Activated T-cell treated with anti-CD3 and anti-CD28 coated beads for 48 hours (primary cell): ENCODE measurements at places on chromosomes 16 and 17.

DNA sequence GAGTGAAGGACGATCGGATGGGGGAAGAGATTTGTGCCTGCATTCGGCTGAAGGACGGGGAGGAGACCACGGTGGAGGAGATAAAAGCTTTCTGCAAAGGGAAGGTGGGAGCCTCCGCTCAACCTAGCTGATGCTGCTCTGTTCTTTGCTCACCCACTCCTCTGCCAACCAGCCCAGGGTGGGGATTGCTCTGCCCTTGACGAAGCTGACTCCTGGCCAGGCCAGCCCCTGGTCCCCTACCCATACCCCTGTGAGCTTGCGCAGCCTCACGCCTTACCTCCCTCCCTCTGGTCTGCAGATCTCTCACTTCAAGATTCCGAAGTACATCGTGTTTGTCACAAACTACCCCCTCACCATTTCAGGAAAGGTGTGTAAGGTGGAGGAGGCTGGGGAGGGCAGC, 4.8 kb upstream of the RSAD1 start:
- no peak for DNase-seq

DNA sequence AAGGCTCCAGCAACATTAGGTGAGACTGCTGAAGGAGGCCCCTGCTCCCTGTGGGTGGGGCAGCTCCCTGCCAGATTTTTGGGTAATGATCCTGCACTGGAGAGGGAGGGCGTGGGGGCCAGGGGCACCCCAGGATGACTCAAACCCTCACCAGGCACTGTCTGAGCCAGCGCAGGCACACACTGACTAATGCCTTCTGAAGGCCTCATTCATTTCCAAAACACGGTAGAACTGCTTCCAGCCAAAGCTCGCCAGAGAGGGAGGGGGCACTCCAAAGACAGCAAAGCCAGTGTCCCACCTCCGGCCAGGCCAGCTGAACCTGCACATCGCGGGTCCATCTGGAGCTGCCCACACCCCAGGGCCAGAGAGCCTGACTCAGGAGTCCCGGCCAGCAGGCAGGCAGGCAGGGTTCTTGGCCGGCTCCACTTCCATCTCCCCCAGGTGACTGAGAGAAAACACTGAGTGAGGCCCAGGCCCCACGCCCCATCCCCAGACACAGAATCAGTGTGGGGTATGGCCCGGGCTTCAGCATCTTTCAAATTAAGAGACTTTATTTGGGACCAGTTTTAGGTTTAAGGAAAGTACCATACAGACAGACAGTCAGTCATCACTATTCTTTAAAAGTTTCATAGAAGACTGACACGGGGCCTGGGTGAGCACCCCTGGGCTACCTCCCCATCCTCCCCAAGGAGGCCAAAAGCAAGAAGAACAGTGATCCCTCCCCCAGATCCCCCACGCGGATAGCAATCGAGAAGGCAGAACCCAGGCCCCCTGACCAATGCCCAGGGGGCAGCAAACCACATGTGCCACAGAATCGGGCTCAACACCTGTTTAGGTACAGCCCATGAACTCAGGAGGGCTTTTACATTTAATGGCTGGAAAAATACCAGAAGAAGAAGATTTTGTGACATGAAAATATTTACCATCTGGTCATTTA, 2.3 kb downstream of the PIEZO1 start:
- peak; percentile 82 for DNase-seq

DNA sequence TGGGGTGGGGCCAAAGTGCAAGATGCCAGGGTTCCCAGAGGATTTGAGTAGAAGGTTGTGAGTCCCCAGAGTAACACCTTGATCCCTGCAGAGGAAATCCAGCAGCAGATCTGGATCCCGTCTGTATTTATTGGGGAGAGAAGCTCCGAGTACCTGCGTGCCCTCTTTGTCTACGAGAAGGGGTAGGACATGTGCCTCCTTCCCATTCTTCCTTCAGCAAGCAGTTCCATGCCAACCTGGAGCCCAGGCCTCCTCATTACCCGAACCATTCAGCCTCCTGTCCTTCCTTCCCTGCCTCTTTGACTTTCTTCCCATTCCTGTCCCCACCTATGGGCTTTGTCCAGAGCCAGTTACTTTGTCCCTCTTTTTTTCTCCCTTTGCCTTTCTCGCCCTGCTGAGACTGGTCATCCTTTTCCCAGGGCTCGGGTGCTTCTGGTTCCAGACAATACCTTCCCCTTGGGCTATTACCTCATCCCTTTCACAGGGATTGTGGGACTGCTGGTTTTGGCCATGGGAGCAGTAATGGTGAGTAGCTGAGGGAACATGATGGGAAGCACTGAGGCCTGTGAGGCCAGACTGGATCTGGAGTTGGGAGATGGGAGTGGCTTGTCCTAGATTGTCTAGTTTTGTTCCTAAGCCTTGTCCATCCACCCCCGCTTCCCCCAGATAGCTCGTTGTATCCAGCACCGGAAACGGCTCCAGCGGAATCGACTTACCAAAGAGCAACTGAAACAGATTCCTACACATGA, 2.9 kb downstream of the RNF167 start:
- DNase-seq, result no peak

GRCh38 chr16:89050868-89051311, 42.8 kb upstream of the ACSF3 start:
- no peak for DNase-seq

- DNase-seq, result no peak
Observed at GRCh38 chr16:73066927-73067670, 19.2 kb upstream of the ZFHX3 start.

- DNase-seq, result no peak
Observed at GRCh38 chr17:35891269-35891668, 11.1 kb upstream of the CCL5 start.

DNA sequence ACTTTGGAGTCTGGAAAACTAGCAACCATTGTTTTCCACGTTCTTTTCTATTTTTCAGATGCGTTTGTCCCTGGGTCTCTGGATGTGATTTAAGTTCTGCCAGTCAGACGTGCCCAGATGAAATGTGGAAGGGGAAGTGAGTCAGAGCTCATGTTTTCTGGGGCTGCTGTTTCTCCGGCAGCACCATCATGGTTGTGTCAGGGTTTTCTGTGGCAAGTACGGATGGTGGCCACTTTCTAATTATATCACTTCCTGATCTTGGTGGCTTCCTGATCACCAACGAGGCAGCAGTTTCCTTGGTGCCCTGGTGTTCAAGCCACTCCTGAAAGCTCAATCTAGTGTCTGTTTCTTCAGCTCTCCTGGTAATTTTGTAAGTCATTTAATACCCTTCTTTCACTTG, 31.4 kb upstream of the PMFBP1 start:
- peak; percentile 8 for DNase-seq

DNA sequence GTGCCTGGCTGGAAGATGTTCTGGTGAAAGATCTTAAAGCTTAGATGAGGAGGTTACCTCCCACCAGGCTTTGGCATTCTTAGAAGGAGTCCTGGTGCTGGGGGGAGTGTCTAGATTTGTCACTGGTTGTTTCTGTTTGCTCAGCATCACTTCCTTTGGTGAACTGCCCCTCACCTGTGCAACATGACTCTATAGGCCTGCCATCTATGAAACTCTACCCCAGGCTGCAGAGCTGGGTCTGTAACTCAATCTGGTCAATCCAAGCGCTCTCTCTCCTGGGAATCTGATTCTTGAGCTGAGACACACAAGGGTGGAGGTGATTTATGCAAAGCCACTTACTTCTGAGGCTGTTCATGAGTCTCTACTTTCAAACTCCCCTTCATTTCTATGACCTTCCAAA, 399.4 kb downstream of the NPIPA7 start:
- no peak for DNase-seq

DNA sequence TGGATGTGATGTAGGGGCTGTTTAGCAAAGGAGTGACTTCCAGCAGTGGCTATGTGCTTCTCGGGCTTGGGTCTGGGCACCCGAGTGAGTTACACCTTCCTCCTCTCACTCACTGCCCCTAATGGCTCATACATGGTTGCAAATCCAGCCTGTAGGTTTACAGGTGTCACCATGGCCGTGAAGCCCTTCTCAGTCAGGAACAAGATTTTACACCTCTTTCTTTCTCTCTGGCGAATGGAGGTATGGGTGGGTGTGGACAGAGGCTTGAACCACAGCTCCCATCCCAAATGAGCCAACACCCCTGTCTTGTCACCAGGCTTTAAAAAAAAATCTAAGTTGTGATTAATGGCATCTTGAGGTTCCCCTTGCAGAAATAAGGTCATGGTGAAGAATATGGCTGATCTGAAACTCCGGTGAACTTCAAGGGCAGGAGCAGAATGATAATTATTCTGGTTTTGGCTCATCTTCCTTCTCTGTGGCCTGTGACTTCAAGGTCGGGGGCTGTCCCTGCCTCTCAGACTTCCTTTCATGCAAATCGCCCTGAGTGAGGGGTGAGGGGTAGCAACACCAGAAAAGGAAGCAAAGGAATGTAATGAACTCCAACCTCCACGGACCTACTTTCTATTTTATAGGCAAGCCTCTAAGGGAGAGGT, 331.2 kb downstream of the MAF start:
- DNase-seq, result peak; percentile 66

- no peak for DNase-seq
Observed at GRCh38 chr17:77974396-77974795, 15.9 kb downstream of the TNRC6C start.

DNA sequence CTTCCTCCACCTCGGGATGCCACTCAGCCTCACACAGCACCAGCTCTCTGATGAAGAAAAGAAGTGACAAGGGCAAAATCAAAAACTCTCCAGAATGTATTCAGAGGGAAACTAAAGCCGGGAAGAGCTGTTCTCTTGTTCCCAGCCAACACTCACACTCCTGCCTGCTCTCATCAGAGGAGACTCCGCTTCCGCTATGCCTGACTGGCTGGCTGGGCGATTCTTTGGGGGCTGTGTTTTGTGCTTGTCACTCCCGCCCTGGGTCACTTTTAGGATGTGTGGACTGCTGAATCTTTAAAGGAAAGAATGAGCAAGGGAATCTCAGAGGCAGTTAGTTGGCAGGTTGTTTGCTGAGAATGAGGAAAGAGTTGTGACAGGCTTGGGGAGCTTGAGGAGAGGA, 54.6 kb upstream of the TBX2 start:
- no peak for DNase-seq

GRCh38 chr16:30922420-30922959, 882 bp upstream of the FBXL19 start:
- DNase-seq, result peak; percentile 98

DNA sequence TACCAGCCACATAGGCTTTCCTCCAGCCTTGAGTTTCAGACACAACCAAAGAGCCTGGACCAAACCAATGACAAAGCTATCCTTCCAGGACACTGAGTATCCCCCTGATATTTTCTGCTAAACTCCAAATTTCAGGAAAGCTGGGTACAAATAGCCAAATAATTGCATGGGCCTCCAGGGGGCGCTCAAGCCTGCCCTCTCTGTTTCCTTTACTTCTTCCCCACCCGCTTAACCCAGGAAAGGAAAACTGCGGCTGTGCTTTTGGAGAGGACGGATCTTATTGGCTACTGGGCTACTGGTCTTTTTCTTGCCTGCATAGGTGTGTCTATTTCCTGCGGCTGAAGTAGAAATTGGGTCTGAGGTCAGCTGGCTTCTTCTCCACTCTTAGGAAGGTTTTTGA, 30.1 kb downstream of the GNGT2 start:
- peak; percentile 53 for DNase-seq

- DNase-seq, result no peak
Observed at GRCh38 chr17:31696184-31696602, 162.9 kb downstream of the COPRS start.

GRCh38 chr16:27483624-27484023, 66.1 kb downstream of the GTF3C1 start:
- DNase-seq, result no peak

- DNase-seq, result no peak
Observed at GRCh38 chr16:85918436-85918835, 19.5 kb downstream of the IRF8 start.

- DNase-seq, result no peak
Observed at GRCh38 chr16:6057821-6058220, 960.2 kb upstream of the EEF2KMT start.

GRCh38 chr17:31608659-31609254, 217.3 kb downstream of the RAB11FIP4 start:
- DNase-seq, result no peak

GRCh38 chr16:74743668-74744299, 30.8 kb downstream of the FA2H start:
- no peak for DNase-seq

DNA sequence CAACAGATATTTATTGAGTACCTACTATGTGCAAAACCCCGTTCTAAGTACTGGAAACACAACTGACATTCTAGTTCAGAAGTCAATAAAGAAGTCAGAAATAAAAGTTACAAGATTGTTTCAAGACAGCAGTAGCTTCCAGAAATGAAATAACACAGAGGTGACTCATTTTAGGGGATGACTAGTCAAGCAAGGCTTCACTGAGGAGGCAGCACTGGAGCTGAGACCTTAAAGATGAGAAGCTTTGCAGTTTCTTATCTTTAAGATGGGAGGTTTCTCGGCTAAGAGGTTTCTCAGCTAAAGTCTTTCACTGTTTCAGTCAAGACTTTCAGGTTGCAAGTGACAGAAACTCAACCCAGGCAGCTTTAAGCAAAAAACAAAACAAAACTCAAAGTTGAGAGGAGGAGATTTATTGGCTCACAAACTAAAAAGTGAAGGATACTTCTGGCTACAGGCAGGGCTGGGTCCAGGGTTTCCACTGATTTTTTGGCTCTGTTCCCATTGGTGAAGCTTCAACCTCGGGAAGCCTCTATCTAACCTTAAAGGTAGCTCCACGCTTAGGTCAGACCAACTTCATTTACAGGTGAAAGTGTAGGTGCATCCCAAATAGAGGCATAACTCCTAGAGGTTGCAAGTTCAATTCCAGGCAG, 7.4 kb upstream of the MMP2 start:
- DNase-seq, result peak; percentile 12

- no peak for DNase-seq
Observed at GRCh38 chr16:84759906-84760305, 59.9 kb upstream of the CRISPLD2 start.

DNA sequence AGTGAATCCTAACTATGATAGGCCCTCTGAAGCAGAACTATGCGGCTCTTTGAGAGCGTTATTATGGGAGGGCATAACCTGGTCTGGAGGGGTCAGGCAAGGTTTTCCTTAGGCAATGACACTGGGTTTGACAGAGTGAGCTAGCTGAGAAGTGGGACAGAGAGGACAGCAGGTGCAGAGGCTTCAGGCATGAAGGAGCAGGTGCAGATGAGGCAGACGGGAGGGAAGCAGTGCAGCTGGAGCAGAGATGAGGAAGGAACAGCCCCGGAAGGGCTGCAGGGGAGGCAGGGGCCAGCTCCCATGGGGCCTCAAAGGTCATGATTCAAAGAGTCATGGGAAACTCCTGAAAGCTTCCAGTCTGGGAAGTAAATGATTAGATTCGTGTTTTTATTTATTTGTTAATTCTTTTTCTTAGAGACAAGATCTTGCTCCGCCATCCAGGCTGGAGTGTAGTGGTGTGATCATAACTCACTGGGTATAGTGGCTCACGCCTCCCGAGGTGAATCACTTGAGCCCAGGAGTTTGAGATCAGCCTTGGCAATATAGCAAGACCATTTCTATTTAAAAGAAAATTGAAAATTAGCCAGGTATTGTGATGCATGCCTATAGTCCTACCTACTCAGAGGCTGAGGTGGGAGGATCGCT, 5.4 kb downstream of the MARCHF10 start:
- DNase-seq, result no peak

DNA sequence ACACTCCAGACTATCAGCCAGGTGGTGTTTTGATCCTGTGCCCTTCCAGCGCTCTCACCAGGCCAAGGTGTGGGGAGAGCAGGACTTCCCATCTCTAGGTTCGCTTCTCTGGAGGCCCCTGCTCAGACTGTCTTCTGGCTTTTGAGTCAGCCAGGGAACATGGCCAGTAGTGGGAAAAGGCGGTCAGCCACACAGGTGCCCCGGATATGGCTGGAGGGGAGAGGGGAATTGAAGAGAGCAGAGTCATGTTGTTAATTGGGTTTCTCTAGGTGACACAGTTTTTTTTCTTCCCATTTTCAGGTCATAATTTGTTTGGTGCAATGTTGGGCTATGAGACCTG, 1.5 kb downstream of the MINK1 start:
- DNase-seq, result no peak
